ELR (cell line): ENCODE measurements at places on chromosomes 16 and 17.
A peak's percentile ranks its signal among the peaks of the same experiment; 100 is the strongest.

- DNase-seq, result no peak
These were observed 32.2 kb downstream of the SNN start for GRCh38 chr16:11700264-11701029.

DNA sequence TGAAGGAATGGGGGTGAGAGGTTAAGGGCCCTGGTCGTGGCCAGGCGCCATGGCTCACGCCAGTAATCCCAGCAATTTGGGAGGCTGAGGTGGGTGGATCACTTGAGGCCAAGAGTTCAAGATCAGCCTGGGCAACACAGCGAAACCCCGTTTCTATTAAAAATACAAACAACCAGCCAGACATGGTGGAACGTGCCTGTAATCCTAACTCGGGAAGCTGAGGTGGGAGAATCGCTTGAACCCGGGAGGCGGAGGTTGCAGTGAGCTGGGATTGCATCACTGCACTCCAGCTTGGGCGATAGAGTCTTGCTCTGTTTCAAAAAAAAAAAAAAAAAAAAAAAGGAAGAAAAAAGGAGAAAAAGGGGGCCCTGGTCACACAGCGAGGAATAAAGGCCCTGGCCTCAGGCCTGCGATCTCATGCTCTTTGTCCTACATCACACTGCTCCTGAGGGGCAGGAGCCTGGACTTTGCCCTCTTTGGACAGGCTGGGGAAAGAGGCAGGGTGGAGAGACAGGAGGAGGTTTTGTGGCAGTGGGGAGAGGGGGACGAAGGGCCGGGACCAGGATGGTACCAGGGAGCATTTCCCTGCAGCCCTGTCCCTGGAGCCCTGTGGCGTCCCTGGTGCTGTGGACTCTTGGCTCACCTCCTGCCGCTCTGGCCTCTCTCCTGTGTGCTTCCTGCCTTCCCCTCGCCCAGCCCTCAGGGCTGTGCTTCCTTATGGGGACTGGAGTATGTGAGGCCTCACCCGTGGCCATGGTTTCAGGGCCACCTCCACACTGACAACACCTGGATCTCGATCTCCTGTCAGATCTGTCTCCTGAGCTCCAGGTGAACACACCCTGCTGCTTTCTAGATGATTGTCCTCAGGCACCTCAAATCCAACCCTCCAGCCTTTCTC lies 19.7 kb upstream of the SLC25A19 start:
- DNase-seq, result no peak

DNA sequence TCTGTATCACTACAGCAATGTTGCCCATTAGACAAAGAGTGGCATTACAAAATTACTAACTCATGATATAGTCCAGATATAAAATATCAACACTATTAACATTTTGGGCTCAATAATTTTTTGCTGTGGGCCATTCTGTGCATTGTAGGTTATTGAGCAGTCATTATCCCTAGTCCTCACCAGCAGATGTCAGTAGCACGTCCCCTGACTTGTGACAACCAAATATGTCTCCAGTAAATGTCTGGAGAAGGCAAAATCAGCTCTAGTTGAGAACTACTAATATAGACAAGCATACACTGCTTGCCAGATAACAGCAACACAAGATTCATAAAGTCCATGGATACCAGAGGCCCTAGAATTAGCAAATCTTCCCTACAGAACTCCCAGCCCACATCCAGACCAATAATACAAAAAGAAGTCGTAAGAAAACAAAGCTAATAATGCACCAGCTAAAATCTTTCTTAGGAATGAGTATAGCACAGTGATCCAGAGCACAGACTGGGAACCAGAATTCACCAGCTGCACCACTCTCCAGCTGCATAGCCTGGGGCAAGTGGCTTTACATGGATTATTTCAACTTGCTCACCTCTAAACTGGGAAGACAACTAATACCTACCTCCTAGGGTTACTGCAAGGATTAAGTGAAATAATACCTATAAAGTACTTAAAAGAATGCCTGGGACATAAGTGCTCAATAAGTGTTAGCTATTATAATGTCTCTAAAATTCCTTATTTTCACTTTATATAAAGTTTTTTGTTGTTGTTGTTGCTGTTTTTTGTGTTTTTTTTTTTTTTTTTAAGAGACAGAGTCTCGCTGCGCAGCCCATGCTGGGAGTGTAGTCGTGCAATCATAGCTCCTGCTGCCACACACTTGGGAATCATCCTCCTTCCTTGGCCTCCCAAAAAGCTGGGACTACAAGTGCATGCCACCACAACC lies 23.7 kb downstream of the HELZ start:
- DNase-seq, result peak; percentile 72

GRCh38 chr16:65908568-65908967 lies 457.9 kb upstream of the CDH5 start:
- DNase-seq, result no peak

GRCh38 chr16:85422632-85423550 lies 190.2 kb upstream of the GSE1 start:
- DNase-seq, result no peak

- DNase-seq, result no peak
These were observed 13.1 kb upstream of the ACE start for GRCh38 chr17:63463771-63464170.

- DNase-seq, result peak; percentile 19
These were observed 297.5 kb downstream of the XYLT1 start for GRCh38 chr16:17173281-17173680.

- DNase-seq, result no peak
These were observed 12.5 kb downstream of the ERAL1 start for GRCh38 chr17:28867276-28867675.

- no peak for DNase-seq
These were observed 29.0 kb upstream of the ATP2C2 start for GRCh38 chr16:84339311-84339710.

DNA sequence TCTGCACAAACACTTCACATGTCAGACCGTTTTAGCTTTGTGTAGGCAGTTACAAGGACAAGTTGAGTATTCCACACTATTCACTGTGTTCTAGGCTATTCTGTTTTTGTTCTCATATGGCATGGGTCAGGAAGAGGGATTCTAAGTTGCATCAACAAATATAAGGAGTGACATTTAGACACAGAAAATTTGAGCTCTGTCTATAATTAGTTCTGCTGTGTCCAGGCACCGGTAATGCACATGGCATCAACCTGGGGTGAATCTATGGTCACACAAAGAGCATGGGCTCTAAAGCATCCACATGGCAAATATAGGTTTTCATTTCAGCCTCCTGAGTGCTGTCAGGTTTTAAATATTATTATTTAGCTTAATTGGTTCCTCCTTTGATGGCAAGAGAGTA lies 130.4 kb upstream of the PMFBP1 start:
- DNase-seq, result no peak

DNA sequence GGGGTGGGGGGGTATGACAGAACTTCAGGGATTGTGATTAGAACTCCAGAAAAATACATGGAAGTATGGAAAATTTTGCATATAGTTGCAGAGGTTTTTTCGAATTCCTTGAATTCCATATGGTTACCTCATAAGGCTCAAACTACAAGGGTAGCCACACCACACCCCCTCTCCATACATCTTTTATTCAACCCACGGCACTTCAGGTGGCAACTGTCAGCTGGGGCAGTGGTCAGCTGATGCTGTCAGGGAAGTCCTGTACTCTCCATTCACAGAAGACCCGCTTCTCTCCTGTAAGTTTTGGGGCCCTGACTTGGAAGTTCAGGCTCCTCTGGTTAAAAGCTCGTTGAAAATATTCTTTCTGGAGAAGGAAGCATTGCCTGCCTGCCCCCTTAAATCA lies 57.5 kb upstream of the CLEC19A start:
- peak; percentile 8 for DNase-seq

DNA sequence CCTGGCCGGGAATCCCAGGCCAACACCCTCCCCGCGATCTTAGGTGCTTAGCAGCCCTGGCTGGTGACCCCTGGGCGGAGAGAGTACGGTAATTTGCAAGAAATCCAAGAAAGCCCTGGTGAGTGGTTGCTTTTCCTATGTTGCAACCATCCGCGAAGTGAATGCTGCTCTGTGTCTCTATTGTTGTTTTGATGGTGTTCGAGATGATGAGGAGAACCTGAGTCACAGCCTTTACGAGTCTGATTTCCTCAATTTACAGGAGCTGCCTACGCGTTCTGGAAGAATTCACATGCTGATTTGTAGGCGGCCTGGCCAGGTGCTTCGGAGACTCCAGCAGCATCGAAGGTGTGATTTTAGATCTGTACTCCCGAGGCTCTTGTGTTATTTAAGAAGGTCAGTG lies 63.3 kb downstream of the TMEM235 start:
- peak; percentile 92 for DNase-seq

GRCh38 chr17:62727916-62728672 lies 80.0 kb downstream of the MARCHF10 start:
- DNase-seq, result no peak

GRCh38 chr16:3665508-3665907 lies 11.0 kb downstream of the DNASE1 start:
- no peak for DNase-seq

DNA sequence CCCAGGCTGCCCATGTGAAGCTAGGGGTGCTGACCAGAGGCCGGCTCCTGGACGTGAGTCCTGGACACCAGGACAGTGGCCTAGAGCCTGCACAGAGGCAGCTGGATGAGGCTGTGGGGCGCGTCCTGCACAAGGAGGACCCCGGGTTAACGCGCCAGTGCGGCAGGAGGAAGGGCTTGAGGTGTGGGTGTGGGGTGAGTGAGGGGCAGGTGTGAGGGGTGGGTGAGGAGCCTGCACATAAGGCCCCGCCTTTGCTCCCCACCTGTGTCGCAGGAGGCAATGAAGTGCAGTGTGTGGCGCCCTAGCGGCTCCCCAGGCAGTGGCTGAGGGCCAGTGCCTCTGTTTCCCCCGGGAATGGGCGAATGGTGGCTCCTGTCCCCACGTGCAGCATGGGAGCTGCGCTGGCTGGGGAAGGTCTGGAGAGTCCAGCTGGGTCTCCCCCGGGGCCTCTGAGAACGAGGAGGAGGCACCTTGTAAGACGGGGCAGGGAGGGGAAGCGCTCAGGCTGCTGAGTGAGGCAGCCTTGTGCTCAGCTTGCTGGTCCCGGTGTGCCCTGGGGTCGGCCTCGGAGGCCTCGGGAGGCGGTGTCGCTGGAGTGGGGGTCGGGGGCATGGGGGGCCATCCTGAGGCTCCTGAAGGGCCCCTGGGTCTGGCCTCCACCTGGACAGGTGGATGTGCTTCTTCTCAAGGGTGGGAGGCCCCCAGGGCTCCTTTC lies 3.2 kb downstream of the CD7 start:
- DNase-seq, result no peak

DNA sequence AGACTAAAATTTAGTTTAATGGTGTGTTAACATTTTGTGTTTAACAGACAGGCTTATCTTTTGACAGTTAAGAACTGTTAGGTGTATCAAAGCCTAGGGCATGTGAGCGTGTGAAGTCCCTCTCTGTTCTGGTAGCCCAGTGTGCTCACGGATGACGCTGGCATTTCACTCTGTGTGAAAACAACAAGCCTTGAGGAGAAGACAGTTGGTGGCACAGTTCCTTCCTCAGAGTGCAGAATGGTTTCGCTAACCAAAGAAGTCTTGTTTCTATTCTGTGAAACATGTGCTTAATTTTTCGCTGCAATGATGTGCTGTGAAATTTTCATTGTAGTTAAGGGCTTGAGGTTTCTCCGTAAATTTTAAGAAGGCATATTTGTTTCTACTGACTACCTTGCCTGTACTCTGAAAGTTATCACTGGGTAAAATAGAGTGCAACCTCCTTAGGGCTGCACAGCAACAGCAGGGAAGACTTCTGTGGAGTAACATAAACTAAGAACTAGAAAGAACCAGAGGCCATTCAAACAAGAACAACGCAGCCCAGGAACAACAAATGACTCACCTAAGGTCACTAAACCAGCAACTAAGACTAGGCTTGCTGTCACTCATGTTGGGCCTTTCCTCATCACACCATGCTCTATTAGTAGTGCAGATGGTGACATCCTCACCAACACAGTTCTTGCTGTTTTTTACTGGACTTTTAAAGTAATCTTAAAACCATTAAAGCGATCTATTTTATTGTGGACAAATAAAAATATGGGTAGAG lies 33.4 kb downstream of the BRD7 start:
- DNase-seq, result no peak

DNA sequence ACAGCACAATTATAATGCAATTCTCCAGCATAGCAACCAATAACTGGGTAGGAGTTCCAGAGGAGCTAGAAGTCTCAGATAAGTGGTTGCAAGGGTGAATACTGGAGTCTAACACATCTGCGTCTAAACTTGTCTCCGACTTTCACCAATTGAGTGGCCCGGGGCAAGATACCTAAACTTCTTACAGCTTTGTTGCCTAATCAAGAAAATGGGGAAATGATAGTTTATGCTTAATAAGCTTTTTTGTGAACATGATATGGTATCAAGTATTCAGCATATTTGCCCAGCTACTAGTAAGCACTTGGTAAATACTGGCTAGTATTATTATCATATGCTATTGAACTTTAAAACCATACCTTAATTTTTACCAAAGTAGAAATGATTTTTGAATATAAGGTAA lies 183.5 kb downstream of the KCNJ2 start:
- DNase-seq, result no peak

DNA sequence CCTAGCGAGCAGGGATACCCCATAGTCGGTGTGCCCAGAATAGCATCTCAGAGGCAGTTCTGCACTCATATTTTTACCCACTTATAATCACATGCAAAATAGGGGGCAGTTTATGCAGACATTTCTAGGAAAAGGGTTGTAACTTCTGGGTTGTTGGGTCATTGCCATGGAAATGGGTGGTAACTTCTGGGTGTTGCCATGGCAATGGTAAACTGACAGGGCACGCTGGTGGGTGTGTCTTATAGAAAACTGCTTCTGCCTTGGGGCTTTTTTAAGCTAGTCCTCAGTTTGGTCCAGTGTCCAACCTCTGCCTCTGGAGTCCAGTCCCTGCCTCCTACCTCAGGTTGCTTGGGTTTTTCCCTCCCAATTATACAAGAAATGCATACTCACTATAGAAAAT lies 7.4 kb upstream of the SPAG9 start:
- DNase-seq, result peak; percentile 49

GRCh38 chr17:9002606-9003354 lies 18.5 kb upstream of the NTN1 start:
- no peak for DNase-seq

- no peak for DNase-seq
These were observed 20.3 kb downstream of the PARN start for GRCh38 chr16:14609716-14610115.

DNA sequence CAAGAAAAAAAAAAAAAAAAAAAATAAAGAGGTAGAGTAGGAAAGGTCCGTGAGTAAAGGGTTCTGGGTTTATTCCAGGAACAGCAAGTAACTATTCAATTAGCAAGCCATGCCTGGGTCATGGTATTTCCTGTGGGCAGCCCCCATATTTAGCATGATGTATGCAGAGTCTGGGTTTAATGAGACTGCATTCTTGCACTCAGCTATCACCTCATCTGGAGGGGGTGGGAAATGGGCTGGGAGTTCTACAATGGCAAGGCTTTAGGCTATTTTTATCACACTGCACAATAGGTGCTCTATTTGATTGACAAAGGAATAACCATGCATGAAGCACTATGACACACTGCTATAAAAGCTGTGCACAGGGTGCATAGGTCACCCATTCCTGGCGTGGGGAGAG lies 104.0 kb upstream of the CCL2 start:
- DNase-seq, result no peak

GRCh38 chr16:79316004-79316458 lies 284.5 kb downstream of the MAF start:
- DNase-seq, result no peak

- DNase-seq, result no peak
These were observed 53.9 kb upstream of the XYLT1 start for GRCh38 chr16:17524656-17525055.
